ENCODE measurements at places on chromosomes 3 and 15.
A peak's percentile ranks its signal among the peaks of the same experiment; 100 is the strongest.

DNA sequence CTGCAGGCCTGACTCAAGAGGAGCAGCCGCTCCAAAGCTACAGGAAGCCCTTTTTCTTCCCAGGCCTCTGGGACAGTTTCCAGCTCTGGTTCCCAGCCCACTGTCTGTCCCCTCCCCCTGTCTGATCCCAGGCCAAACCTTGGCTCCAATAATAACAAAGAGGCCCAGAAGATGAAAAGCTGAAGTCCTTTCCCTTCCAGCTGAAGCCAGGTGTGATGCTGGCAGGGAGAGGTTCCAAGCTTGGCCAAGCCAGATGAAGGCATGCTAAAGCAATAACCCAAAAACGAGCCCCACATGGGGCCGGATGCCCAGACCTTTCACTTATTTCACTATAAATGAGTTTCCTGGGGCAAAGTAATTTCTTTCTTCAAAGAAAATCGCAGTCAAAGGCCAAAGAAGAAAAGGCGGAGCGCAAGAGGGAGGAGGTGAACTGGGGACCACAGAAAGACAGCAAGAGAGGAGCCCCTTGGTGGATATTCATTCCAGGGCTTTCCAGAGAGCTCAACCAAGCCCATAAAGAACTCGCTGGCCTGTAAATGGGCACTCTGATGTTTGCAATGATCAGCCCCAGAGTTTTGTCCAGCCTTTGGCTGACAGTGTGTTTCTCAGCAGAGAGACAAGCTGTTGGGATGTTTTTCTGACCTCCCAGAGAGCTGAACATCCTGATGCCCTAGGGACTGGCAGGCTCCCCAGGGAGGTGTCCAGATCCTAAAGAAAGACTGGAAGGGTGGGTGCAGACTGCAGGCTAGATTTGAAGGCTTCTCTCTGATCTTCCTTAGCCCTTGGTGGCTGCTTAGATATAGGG is 157.6 kb downstream of the UACA start:
- no peak for DNase-seq

- no peak for DNase-seq
These were observed 978.1 kb upstream of the ALCAM start for GRCh38 chr3:104388619-104389018.

GRCh38 chr15:74294010-74294409 is 57.9 kb downstream of the CCDC33 start:
- no peak for DNase-seq

DNA sequence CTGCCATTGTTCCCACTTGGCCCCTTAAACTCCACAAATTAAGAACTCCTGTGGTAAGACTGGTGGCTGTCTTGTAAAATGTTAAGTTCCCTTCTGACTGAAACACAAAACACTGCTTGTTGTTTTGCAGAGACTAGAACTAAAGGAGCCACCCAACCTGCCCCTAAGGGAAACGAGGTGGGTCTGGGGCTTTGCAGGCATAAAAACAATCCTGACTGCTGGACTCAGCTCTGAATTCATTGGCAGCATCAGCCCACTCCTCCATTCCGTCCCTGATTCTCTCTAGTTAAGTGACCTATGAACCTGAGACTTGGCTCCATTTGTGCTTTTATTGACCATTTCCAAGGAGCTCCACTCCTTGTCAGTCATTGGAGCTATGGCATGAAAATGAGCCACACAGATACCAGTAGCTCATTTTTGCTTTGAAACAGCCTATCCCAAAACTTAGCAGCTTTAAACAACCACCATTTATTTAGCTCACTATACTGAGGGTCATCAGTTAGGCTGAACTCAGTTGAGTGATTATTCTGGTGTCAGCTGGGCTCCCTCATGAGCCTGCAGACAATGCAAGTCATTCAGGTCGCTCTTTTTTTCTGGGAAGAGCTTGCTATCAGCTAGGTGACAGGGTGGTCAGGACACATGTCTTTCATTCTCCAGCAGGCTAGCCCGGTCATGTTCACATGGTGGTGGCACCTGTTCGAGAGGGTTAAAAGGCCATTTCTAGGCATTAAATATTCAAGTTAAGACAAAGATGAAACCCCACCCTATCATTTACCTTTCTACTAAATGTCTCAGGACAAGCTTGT is 175.1 kb upstream of the CTNNB1 start:
- no peak for DNase-seq

DNA sequence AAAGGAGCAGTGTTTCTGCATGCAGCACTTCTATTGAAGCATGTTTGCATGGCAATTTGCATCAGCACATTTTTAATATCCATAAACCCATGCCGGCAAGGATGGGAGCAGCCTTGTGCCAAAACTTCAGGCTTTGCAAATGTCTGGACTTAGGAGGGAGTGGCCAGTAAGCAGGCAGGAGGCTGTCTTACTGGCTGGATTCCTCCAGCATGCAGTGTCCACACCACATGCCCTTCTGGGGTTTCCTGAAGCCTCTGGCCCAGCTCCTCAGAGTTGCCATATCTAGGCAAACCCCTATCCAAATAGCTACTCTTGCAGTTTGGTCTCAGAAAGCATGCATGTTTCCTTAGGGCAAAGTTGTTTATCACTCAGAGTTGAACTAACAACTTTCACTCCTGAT is 139.1 kb upstream of the MRPS22 start:
- DNase-seq: no peak

DNA sequence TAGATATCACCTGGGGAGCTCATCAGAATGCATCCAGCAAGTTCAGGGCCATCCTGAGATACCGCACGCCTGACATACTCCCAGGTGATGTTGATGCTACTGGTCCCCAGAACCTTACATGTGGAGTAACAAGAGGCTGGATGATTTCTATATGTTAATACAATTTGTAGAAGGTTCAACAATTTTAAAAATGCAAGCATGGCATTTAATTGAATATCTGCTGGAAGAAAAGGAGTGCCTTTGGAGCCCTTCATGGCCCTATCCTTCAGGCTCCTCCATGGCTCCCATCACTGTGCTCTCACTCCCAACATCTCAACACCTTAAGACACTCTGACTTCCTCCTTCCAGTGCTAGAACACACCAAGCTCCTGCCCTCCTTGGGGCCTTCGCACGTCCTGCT is 36.6 kb downstream of the LMCD1 start:
- no peak for DNase-seq

GRCh38 chr3:179663093-179663492 is 10.3 kb downstream of the USP13 start:
- DNase-seq: no peak

GRCh38 chr3:4218456-4219226 is 84.5 kb upstream of the SETMAR start:
- no peak for DNase-seq

- DNase-seq: no peak
These were observed 2.7 kb upstream of the AMOTL2 start for GRCh38 chr3:134376786-134377426.

DNA sequence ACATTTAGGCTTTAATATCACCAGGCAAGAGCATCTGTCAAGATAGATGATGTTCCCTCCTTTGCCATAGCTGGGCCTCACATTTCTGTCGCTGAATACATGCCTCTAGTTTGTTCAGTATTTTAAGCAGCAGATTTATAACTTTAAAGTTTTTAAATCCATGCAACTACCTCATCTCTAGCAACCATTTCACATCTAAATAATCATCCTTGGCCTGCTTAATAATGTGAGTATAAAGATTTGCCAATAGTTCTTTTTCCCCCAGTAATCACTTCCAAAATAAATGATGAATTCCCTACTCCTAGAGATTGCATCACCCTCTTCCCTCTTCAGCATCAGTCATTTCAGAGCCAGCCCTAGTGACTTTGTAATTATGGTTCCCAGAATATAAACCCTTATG is 36.2 kb upstream of the FILIP1L start:
- no peak for DNase-seq

GRCh38 chr3:35616346-35616745 is 23.0 kb upstream of the ARPP21 start:
- DNase-seq: no peak

GRCh38 chr15:26049900-26050657 is 187.0 kb upstream of the ATP10A start:
- DNase-seq: no peak

DNA sequence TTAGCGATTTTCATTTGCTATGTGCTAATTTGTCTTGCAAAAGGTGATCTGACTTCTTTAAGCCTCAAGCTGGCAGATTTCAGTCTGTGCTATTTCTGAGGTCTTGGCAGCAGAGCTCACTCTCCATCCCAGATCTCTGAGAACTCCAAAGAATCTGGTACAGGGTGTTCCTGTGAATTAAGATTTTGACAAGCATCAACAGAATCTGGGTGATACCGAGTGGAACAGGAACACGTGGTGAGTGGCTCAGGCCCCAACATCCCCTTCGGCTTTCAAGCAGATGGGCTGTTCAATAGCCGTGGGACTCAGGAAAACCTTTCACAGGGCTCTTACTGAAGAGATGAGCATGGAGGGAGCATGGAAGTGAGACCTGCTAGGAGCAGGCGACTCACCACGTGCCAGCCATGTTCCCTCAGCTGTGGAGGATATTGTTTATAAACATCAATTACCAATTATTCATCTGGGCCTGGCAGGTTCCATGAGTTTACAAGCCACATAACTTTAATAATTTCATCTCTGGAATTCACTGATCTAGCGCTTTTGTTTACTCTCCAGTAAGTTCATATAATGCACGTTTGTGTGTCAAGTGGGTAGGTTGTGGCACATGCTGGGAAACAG is 103.4 kb upstream of the SELENOK start:
- DNase-seq: no peak

DNA sequence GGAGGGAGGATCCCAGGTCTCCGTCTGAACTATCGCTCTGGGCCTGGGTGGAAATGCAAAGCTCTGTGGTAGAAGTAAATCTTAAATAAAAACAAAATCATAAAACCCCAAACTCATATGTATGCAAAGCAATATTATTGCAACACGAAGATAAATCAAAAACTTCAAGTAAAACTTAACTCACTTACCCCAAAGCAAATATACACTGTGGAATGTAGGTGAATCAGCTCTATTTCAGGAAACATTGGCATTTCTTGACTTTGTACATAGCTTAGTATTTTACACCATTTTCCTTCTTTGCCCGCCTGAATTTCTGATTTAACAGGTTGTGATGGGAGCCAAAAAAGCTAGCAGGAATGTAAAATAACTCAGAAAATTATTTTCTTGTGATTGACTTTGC is 126.2 kb downstream of the TPRG1 start:
- DNase-seq: no peak

DNA sequence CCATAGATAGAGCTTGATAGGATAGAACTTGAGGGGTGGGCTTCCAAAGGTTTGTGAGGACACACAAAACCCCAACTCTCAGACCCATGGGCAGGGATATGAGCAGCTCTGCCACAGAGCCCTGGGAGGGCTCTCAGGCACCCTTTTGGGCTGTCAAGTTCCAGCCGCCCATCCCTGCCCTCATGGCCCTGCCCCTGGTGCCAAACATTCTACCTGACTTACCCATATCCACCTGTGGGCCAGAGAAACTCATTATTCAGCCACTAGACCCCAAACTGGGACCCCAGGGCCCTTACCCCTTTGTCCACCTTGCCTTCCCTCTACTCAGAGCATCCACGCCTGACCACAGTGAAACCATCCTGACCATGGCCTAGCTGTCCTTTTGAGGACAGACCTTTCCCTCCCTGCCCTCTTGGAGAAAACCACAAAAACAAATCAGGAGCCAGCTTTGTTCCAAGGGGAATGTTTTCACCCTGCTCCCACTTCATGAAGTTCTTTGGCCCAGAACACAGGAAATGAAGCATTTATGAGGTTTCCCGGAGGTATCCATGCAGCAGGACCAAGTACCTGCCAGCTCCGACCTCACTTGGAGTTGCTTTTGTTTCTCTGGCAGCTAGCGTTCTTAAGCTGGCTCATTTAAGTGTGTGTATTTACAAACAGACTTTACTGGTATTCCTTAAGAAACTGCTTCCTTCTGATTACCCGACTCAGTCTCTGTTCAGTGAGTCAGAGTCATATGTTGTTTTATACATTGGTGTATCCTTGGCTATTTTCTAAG is 34.2 kb upstream of the GALNT15 start:
- DNase-seq: no peak

- DNase-seq: no peak
These were observed 122.4 kb downstream of the NR1D2 start for GRCh38 chr3:24067483-24067882.

- no peak for DNase-seq
These were observed 14.6 kb downstream of the ACTC1 start for GRCh38 chr15:34780725-34781124.

GRCh38 chr3:99175276-99175812 is 273.8 kb upstream of the DCBLD2 start:
- DNase-seq: no peak

DNA sequence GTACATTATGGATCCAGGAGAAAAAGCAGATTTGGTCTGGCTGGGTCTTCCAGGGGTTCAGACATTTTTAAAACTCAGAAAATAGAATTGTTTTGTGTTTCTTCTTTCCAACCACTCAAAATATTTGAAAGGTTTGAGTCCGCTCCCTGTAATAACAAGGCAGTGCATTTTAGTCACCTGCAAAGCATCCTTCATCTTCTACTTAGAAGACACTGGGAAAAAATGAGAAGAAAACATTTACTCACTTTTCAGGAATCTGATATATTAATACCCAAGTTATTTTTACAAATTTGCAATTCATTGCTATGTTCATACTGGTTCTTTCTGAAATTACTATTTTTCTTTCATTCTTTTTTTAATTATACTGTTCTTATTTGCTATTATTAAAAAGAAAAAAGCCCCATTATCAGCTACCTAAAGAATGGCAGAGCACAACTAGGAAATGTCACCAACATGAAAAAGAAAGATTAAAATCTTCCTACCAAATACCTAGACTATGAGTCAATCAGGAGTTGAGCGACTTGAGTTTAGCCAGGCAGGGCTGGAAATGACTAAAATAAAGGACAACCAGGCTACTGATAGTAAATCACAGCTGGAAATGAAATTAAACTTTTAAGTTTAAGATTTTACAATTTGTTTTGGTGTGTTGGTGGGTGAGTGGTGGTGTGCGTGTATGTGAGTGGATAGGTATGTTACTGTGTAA is 280.3 kb upstream of the THBS1 start:
- DNase-seq: no peak

DNA sequence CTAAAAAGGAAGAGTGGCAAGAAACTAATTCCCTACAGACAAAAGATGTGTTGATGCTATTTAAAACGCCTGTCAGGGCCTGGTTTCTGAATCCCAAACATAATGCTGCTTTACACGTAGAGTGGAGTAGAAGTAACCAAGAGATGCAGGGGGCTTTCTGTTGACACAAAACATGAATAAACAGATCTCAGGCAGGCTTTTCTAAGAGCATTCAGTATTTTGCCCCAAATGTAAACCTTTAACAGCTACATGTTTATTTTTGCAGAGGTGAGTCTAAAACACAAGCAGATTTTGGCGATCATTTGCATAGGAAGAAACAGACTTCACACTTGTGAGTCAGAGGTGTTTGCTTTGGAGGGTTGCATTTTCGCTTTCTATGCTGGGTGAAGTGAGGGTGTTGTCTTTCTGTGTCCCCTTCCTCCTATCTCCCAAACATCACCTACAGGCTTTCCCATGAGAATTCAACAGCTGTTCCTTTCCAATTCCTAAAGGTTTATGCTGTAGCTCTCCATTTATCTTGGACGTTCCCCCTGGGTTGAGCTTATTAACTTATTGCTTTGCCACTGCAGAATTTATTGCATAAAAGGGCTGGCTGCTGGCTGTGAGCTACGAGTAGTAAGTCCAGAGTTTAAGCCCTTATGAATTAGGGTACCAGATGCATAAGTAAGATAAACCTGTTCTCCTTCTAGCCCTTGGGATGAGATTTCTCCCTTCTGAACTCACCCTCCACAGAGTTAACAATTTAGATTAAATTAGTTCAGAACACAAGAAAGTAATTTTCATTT is 156.7 kb downstream of the DIPK2A start:
- DNase-seq: peak; percentile 88

- peak; percentile 58 for DNase-seq
These were observed 2.3 kb downstream of the INKA1 start for GRCh38 chr3:49805367-49805782.
